ENCODE measurements at places on chromosomes 3 and 15. TPM values are rescaled to one million over a fixed set of nuclear protein-coding genes. Genes with fewer than 3 reads are reported as not detected.

The AADACL2 gene
- polyA plus RNA-seq, result not detected

The IL5RA gene
- polyA plus RNA-seq, result not detected

The ERICH6 gene
- not detected for polyA plus RNA-seq

DNA sequence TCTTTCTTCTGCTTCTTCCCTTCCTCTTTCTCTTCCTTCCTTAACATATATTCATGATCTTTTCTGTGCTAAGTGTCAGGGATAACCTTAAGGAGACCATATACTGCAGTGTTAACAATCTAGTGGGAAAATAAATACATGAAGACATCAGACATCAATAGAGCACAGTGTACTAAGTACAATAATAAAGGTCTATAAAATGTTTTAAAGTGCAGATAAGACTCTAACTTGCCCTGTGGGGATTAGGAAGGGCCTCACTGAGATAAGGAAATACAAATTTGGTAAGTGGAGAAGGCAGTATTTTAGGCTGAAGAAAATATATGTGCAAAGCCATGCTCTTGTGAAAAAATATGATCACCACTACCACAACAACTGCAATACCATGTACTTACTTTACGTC is 49.2 kb upstream of the NANOGP8 start:
- peaks cover 3% of the 10 kb centered on the region for H3K4me1 ChIP-seq
- no peak overlapping the region for H3K4me3 ChIP-seq
- H3K27me3 ChIP-seq, result no peaks in the 10 kb centered on the region
- DNase-seq, result no peak
- H3K27ac ChIP-seq, result no peak overlapping the region
- H3K36me3 ChIP-seq, result no peaks in the 10 kb centered on the region

- H3K4me1 ChIP-seq, result peaks cover 31% of the 10 kb centered on the region
- no peak overlapping the region for H3K4me3 ChIP-seq
- H3K27ac ChIP-seq, result peak overlapping the region; percentile 89
- no peaks in the 10 kb centered on the region for H3K36me3 ChIP-seq
- DNase-seq, result peak; percentile 38
These were observed 16.7 kb downstream of the MIX23 start for GRCh38 chr3:122366379-122366749.

The BSN gene
- polyA plus RNA-seq, result 0.66 TPM

The DLEC1 gene
- polyA plus RNA-seq, result 1.5 TPM

The GOLGA6L4 gene
- polyA plus RNA-seq, result 3.3 TPM

- H3K4me1 ChIP-seq, result no peaks in the 10 kb centered on the region
- H3K27me3 ChIP-seq, result no peaks in the 10 kb centered on the region
- no peak for DNase-seq
- H3K27ac ChIP-seq, result no peak overlapping the region
- H3K36me3 ChIP-seq, result no peaks in the 10 kb centered on the region
- H3K4me3 ChIP-seq, result no peak overlapping the region
These were observed 20.7 kb downstream of the IGSF11 start for GRCh38 chr3:119013951-119014350.

- H3K36me3 ChIP-seq, result no peaks in the 10 kb centered on the region
- H3K4me1 ChIP-seq, result no peaks in the 10 kb centered on the region
- peak; percentile 59 for DNase-seq
- H3K27me3 ChIP-seq, result no peaks in the 10 kb centered on the region
- no peak overlapping the region for H3K4me3 ChIP-seq
- H3K27ac ChIP-seq, result peak overlapping the region; percentile 39
These were observed 1.7 kb upstream of the SLC2A2 start for GRCh38 chr3:171028025-171028778.

The BCHE gene
- polyA plus RNA-seq, result 4.1 TPM

GRCh38 chr3:133489466-133490085 is 83.9 kb upstream of the CDV3 start:
- no peaks in the 10 kb centered on the region for H3K27me3 ChIP-seq
- H3K36me3 ChIP-seq, result no peaks in the 10 kb centered on the region
- H3K4me1 ChIP-seq, result no peaks in the 10 kb centered on the region
- DNase-seq, result no peak
- no peak overlapping the region for H3K27ac ChIP-seq

The ZNF148 gene
- 23.2 TPM for polyA plus RNA-seq

DNA sequence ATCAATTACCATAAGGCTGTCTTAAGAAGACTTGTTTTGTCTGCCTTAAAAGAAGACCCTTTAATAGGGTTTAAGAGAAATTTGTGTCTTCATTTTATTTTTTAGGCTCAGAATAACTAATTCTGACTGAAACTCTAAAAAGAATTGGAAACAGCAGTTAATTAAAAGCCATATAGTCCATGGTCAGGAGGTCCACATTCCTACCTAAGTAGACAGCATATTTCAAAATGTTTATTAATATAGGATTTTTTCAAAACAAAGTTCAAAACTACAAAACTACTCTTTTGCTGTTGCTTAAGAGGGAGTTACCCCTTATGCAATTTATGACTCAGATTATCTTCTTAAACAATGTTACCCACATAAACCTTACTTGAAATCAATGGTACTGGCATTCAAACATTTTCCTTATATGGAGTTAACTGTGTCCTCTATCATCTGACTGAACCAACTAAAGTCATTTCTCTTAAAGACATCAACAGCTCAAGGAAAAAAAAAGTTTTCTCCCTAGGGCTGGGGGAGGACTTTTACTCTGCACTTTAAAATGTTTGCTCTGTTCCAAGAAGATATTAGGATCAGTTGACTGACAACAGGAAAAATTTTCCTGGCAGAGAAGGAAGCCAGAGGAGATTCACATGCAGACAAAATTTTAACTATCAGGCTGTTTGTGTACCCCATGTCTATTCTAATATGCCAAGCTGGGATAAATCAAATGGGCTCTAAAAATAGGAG is 56.8 kb upstream of the NANOGP8 start:
- H3K36me3 ChIP-seq, result no peaks in the 10 kb centered on the region
- peak; percentile 36 for DNase-seq
- peak overlapping the region; percentile 36 for H3K27ac ChIP-seq
- peaks cover 11% of the 10 kb centered on the region for H3K4me1 ChIP-seq
- no peaks in the 10 kb centered on the region for H3K27me3 ChIP-seq
- no peak overlapping the region for H3K4me3 ChIP-seq

DNA sequence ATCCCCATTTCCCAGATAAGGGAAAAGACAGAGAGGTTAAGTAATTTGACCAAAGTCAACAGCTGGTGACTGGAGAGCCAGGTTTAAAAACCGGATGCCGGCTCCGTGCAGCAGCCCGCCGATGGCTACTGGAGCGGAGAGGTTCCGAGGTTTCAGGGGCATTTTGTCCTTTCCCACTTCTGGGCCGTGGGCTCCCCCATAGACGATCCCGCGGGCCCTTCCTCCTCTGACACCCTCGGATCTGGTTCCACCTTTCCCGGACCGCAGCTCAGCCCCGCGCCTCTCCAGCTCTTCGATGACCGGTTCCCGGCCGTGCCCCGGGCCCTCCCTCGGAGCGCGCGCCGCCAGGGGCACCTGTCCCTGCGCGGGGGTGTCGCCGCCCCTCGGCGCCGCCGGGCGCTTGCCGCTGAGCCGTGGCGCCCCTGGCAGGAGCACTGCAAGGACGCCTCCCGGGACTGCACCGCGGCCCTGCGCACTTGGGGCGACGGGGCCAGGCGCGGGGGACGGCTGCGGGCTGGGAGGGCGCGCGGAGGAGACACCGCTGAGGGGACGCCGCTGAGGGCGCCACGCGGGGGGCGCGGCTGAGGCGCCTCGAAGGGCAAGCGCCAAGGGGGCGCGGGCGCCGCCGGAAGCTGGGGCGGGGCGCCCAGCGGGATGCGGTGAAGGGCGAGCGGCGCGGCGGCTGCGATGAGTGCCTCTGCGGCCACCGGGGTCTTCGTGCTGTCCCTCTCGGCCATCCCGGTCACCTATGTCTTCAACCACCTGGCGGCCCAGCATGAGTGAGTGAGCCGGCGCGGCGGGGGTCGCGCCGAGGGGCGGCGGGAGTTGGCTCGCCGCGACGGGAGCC is at the start of gene TM6SF1:
TSS of gene TM6SF1 (plus strand) at position 652 of the 847 bp plus-strand sequence. CDS start at position 688, 36 bp downstream.
- no peaks in the 10 kb centered on the region for H3K4me1 ChIP-seq
- DNase-seq, result peak; percentile 26
- H3K27me3 ChIP-seq, result peaks cover 62% of the 10 kb centered on the region
- peak within 1 kb of the TSS; percentile 49 for H3K4me3 ChIP-seq

GRCh38 chr3:134197681-134198261 is 52.9 kb downstream of the RYK start:
- no peak overlapping the region for H3K4me3 ChIP-seq
- H3K27ac ChIP-seq, result no peak overlapping the region
- DNase-seq, result peak; percentile 63
- H3K36me3 ChIP-seq, result no peaks in the 10 kb centered on the region
- no peaks in the 10 kb centered on the region for H3K27me3 ChIP-seq

- no peaks in the 10 kb centered on the region for H3K36me3 ChIP-seq
- H3K4me1 ChIP-seq, result peaks cover 10% of the 10 kb centered on the region
- no peak overlapping the region for H3K27ac ChIP-seq
- peaks cover under 1% of the 10 kb centered on the region for H3K27me3 ChIP-seq
- H3K4me3 ChIP-seq, result no peak overlapping the region
These were observed 226.9 kb downstream of the CACNA2D3 start for GRCh38 chr3:54349231-54349652.

- H3K36me3 ChIP-seq, result no peaks in the 10 kb centered on the region
- H3K27ac ChIP-seq, result no peak overlapping the region
- no peak for DNase-seq
- H3K4me1 ChIP-seq, result no peaks in the 10 kb centered on the region
- no peak overlapping the region for H3K4me3 ChIP-seq
- H3K27me3 ChIP-seq, result no peaks in the 10 kb centered on the region
These were observed 92.0 kb upstream of the TRIM42 start for GRCh38 chr3:140585828-140586227.

GRCh38 chr3:55183201-55183600 is 255.3 kb upstream of the LRTM1 start:
- no peaks in the 10 kb centered on the region for H3K27me3 ChIP-seq
- H3K36me3 ChIP-seq, result no peaks in the 10 kb centered on the region
- H3K27ac ChIP-seq, result peak overlapping the region; percentile 7
- DNase-seq, result no peak

- H3K27ac ChIP-seq, result no peak overlapping the region
- H3K4me3 ChIP-seq, result no peak overlapping the region
- no peaks in the 10 kb centered on the region for H3K27me3 ChIP-seq
These were observed 27.9 kb downstream of the USP3 start for GRCh38 chr15:63532307-63532744.

DNA sequence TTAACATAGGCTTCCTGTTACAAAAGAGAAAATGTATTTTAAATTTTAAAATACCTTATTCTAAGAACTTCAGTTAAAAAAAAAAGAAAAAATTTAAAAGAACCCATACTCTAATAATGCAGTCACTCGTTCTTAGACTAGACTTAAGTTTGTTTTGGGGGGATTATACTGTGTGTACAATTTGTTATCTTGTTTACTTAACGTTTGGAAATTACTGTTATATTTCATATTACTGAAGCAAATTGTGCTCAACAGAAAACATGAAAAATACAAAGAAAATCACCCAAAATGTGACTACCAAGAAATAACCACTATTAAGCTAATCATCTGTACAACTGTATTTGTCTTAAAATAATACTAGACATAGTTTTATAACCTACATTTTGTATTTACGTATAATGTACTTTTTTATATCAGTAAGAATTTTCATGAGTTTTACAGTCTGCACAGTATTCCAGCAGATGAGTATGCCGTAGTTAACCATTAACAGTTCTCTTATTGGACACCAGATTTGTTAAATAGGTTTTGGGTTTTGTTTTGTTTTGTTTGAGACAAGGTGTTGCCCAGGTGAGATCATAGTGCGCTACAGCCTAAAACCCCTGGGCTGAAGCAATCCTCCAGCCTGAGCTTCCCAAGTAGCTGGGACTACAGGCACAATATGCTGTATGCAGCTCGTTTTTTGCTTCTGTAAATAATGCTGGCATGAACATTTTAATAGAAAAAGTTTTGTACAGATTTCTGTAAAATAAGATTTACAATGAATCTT is 88.8 kb upstream of the CHD2 start:
- no peaks in the 10 kb centered on the region for H3K27me3 ChIP-seq
- peak overlapping the region; percentile 7 for H3K4me3 ChIP-seq
- no peaks in the 10 kb centered on the region for H3K36me3 ChIP-seq
- H3K27ac ChIP-seq, result peak overlapping the region; percentile 98

- no peak overlapping the region for H3K27ac ChIP-seq
- DNase-seq, result no peak
- H3K36me3 ChIP-seq, result no peaks in the 10 kb centered on the region
- H3K4me1 ChIP-seq, result no peaks in the 10 kb centered on the region
- no peak overlapping the region for H3K4me3 ChIP-seq
These were observed 46.9 kb downstream of the GADL1 start for GRCh38 chr3:30847592-30847991.

- no peak overlapping the region for H3K4me3 ChIP-seq
- no peaks in the 10 kb centered on the region for H3K27me3 ChIP-seq
- no peak overlapping the region for H3K27ac ChIP-seq
- H3K4me1 ChIP-seq, result peaks cover 18% of the 10 kb centered on the region
These were observed 5.8 kb downstream of the ICE2 start for GRCh38 chr15:60473135-60473534.

The FBN1 gene
- polyA plus RNA-seq, result 69.4 TPM

DNA sequence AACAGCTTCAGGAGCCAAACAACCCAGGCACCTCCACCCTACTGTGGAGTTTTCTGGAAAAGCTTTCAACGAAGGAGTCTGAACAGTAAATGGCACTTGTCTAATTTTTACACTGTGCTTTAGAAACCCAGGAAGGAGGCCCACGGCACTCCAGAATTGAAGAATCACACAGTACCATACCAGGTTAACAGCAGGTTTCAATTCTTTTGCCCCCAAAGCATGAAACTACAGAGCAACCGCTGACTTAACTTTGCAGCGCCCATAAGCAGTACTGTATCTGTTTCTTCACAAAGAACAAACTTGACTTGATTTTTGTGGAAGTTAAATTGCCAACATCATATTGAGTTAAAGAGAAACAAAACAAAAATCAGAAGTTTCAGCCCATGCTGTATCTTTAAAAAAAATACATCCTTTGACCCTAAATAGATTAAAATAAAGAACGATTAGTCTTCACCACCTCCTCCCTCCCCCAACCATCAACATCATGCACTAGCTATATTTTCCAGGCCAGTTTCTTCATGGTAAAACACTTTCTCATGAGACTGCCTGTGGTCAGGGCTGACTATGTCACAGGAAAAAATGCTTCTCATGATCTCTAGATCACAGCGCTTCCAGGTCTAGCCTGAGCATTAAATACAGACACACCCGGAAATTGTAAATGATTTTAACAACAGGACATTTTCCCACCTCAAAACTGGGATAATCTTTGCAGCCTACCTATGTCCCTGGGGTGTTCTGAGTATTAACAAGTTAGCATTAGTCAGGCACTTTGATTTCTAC is 456.3 kb downstream of the FOXP1 start:
- H3K36me3 ChIP-seq, result no peaks in the 10 kb centered on the region
- no peaks in the 10 kb centered on the region for H3K27me3 ChIP-seq
- DNase-seq, result peak; percentile 40
- H3K4me1 ChIP-seq, result peaks cover 25% of the 10 kb centered on the region
- peak overlapping the region; percentile 96 for H3K27ac ChIP-seq
- peak overlapping the region; percentile 0 for H3K4me3 ChIP-seq

GRCh38 chr15:90142216-90143165 is 40.2 kb upstream of the IDH2 start:
- H3K4me3 ChIP-seq, result no peak overlapping the region
- H3K27ac ChIP-seq, result no peak overlapping the region
- peaks cover 7% of the 10 kb centered on the region for H3K4me1 ChIP-seq
- DNase-seq, result no peak
- no peaks in the 10 kb centered on the region for H3K27me3 ChIP-seq

The SPINK8 gene
- not detected for polyA plus RNA-seq

- DNase-seq, result no peak
- no peaks in the 10 kb centered on the region for H3K27me3 ChIP-seq
- no peaks in the 10 kb centered on the region for H3K4me1 ChIP-seq
- no peak overlapping the region for H3K4me3 ChIP-seq
These were observed 9.2 kb downstream of the CKMT1A start for GRCh38 chr15:43702701-43703424.

The LRRC2 gene
- 4.4 TPM for polyA plus RNA-seq

Measured in hepatocyte (in vitro differentiated cells).